ENCODE measurements at places on chromosomes 3 and 15.

GRCh38 chr15:94293411-94294402 lies 62.3 kb downstream of the MCTP2 start:
- DNase-seq = no peak

DNA sequence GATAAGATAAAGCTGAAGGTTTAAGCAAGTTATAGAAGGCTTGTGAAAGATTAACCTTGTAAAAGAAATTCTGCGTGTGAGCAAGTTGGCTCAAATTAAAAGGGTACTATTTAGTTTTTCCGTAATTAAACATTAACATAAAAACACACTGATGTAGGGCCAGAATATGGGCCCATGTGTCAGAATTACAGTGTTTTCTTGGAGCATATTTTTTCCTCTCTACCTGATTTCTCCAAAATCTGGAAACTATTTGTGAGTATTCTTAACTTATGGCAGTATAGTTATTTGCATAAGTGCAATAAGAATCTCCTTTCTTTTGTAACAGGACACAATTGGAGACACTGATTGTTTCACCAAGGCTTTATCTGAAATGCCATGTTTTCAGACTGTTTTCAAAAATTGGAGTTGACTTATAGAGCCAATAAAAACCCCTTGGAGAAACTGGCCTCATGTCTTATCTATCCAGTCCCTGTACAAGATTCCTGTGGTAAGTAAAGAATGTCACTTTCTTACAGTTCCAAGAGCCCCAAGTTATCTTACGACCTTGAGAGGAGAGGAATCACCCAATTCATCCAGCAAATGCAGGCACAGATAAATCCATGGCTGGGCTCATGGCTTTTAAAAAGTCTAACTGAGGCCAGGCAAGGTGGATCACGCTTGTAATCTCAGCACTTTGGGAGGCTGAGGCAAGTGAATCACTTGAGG lies 47.8 kb upstream of the P2RY1 start:
- no peak for DNase-seq

DNA sequence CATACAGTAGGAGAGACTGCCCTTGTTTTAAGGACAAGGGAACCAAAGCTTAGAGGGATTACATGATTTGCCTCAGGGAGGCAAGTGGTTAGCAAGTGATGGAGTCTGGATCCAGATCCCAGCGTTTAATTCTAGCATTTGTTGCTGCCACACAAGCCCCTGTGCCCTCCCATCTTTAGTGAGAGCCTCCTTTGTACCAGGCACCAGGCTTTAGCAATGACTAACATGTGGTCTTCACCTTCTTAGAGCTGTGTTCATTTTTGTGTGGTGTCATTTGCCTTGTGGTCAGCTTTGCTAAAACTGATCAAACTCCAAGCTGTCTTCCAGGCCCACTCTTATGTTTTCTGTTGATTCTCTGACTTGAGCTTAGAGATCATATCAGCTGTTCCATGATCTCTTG lies 290.5 kb downstream of the RPLP1 start:
- DNase-seq = no peak

- no peak for DNase-seq
These were observed 86.5 kb upstream of the FOXB1 start for GRCh38 chr15:59917504-59918157.

DNA sequence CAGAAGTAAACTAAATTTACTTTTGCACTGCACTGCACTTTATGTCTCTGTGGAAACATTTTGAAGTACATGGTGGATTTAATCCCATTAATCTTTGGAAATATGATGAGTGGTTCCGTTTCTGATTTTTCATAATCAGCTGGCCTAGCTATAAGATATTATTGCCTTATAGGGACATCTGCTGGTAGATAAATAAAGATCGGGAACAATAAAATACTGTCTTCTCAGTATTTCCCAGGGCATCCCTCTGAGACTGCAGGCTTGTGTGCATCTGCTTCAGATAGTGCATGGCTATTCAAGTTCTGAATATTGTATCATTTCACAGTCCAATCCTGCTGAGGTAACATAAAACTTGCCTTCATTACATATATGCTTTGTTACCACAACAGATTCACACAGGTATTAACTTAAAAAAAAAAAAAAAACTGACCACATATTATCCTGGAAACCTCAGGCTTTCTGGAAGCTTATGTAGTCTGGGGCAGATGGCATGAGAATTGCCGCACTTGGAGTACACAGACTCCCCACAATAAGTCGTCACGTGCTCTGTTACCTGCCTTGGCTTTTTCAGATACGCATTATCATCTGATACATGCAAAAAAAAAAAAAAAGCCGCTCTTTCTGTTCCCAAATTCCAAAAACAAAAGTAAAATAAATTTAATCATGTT lies 330.8 kb upstream of the AGTR1 start:
- peak; percentile 26 for DNase-seq

DNA sequence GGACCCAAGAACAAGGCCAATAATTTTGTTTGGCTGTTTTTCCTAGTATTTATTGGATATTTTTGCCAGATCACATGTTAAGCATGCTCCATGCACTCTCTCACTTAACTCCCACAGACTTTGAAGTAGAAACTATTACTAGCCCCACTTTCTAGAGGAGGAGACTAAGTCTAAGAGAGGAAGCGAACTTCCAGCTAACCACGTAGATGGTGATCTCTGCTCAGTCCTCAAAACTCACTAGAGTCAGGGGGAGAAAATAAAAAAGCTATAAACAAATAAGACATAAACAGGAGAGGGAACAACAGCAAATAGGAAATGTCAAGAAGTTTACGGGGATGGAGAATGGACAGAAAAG lies 481.0 kb upstream of the PROK2 start:
- DNase-seq = no peak

DNA sequence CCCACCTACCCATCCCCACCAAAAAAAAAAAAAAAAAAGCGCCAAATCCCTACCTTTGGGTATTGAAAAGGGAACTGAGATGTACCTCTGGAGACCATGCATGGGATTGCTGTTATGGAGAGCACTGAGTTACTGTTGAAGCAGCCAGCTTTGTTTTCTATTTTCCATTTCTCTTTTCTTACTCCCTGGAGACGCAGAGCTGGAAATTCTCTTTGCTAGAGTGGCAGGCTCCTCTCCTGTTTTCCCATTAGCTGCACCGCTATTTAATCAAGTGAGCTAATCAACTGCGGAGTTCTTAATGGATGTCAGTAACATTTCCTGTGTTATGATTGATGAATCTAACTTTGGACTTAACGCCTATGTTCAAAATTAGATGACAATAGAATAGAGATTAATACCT lies 136.1 kb upstream of the LMCD1 start:
- peak; percentile 47 for DNase-seq

GRCh38 chr3:150324788-150325187 lies 83.3 kb upstream of the TSC22D2 start:
- DNase-seq = no peak

- no peak for DNase-seq
These were observed 139.5 kb downstream of the OSBPL10 start for GRCh38 chr3:31841515-31841914.

GRCh38 chr15:74311734-74312444 lies 55.6 kb downstream of the CYP11A1 start:
- no peak for DNase-seq
